NCI-H510A treated with DMSO at 0.1 percent for 48 hours (cell line): ENCODE measurements at places on chromosomes 4 and X.

DNA sequence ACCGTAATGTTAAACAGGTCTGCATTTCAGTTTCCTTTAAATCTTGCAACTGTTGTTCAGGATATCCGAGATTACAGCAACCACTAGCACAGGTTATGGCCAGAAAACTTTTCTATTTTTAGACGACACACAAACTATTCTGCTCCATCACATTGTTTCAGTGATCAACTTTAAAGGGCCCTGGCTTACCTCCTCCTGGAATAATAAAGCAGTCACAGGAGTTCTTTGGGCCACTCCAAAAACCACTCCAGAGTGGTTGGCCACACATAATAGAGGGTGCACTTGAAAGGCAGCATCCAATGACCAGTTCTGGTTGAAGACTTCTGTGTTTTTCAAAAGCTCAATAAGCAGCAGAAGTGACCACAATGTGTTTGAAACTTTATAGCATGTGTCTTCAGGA, 118.9 kb downstream of the RAB28 start:
- no peak for DNase-seq

GRCh38 chrX:117771384-117771783, 345.2 kb downstream of the KLHL13 start:
- no peak for DNase-seq

DNA sequence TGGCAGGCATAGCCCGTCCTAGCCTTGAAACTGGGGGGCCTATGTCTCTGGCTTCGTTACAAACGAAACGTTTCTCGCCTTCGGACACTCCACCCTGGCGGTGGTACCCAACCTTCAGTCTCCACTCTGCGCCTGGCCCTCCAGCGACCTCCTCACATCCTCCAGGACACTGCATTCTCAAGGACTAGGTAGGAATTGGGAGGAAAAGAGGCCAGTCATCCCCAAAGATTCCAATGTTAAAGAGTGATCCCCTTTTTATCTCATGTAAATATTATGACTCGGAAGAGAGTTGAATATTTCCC, 2.1 kb upstream of the NKX6-1 start:
- no peak for DNase-seq

DNA sequence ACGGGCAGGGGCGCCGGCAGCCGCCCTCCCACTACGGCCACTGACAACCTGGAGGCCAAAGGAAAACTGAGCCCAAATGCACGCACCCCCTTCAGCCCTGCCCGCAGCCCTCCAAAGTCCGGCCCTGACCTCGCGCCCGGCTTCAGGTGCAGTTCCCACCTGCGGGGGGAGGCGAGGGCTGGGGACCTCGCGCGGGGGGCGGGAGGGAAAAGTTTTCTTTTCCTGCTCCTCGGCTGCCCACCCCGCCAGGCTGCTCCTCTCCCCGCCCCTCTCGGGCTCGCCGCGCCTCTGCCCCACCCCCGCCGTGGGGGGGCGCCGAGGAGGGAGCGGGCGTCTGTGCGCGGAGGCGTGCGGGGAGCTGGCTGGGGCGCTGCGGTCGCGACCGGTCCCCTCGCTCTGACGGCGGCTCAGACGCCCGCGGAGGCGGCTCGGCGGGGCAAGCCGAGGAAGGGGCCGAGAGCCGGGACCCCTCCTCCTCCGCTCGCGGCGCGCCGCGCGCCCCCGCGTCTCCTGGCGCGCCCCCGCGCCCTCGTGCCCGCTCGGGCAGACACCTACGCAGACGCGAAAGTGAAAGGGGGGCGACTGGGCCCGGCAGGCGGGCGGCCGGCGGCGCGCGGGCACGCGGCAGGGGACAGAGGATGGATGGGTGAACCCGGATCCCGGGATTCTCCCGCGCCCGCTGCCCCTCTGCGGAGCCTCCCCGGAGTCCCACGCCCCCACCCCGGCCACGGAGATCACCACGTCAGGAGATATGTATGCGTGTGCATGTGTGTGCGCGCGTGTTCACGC, 3.1 kb upstream of the NR3C2 start:
- peak; percentile 2 for DNase-seq

DNA sequence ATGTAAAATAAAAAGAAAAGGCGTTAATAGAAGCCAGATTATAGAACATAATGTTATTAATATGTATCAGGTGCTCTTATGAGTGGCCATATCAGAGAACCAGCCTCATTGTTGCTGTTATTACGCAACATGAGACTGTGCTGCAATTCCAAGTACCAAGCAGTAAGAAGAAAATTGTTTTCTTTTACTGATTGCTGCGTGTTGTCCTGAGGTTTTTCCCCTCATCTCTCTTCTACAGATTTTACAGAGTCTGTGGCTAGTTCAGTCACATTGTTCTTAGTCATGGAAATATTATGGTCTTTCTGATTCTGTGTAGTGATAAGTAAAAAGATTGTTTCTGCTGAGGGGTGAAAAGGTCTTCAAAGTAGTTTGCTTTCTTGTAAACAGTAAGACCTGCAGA, 55.9 kb downstream of the NPNT start:
- DNase-seq = no peak

DNA sequence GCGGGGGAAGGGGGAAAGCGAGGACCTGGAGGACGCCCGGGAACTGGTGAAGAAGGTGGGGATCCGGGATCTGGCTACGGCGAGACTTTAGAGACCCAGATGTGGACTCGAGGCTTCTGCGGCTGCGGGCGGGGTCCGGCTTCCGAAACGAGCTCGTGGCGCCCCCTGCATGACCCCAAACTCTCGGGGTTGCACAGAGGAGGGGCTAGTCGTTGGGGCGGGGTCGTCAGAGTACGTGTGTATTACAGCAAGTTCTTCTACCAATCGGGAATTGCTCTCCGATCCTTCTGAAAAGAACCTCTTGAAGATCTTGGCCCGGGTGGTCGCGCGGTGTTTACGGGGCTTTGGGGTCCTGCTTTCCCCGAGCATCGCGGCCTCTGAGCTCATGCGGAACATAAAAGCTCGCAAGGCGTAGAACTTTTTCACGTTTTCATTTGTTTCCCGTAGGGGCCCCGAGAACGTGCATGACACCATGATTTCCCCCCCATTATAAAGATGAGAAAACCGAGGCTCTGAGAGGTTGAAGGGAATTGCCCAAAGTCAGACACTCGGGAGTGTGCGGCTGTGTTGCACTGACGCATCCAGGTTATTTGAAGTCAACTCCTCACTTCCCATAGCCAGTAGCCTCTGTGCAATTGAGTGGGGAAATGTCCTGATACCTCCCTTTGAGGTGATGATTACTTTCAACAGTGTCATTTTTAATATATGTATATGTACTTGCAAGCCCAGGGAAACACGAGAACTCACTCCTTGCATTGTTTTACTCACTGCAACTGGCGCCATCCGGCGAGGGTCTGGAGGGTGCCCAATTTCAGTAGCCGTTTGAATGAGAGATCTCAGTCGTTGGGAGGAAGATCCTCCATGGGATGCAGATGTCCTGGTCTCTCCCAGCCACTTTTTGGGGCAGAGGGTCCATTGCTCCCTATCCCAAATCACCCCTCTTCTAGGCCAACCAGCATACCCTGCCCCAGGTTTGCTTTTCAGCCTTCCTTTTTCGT, at the start of gene BEND4:
Gene BEND4 (minus strand): TSS at position 149 of the 998 bp plus-strand sequence. CDS start 512 bp downstream, outside the sequence.
- no peak for DNase-seq

DNA sequence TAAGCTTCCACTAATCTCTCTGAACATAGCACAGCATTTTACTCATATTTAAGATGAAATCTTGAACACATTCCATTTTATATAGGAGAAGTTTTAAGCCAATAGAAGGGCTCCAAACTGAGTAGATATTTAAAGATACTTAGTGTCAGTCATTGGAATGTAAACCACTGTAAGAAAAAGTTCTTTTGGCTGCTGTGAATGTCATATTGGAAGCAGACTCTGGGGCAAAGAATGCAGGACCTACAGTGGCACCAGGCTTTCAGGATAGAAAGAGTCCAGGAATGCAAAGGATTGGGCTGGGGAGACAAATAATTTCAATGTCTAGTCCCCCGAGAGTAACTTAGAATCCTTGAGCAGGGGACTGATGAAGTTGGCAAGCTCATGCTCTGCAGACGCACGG, 1047.7 kb downstream of the STIM2 start:
- no peak for DNase-seq

GRCh38 chr4:29708473-29708872, 1011.7 kb upstream of the PCDH7 start:
- no peak for DNase-seq

- no peak for DNase-seq
Observed at GRCh38 chr4:108116423-108117168, 52.1 kb downstream of the LEF1 start.

- DNase-seq = peak; percentile 32
Observed at GRCh38 chr4:110533940-110534339, 58.0 kb downstream of the ENPEP start.

GRCh38 chrX:75989806-75990590, 182.9 kb upstream of the PBDC1 start:
- no peak for DNase-seq

GRCh38 chr4:2245787-2246275, 3.9 kb upstream of the HAUS3 start:
- no peak for DNase-seq

GRCh38 chr4:151202851-151203455, 74.0 kb upstream of the PRSS48 start:
- DNase-seq = no peak

- no peak for DNase-seq
Observed at GRCh38 chr4:150251752-150252190, 173.5 kb downstream of the DCLK2 start.
